Inflammatory macrophage treated with lipopolysaccharide for 1 hour (primary cell): ENCODE measurements at places on chromosomes 16 and 17.

- DNase-seq = no peak
Measured at GRCh38 chr16:73065632-73066330, 17.9 kb upstream of the ZFHX3 start.

GRCh38 chr17:29584452-29585079 is 4.9 kb downstream of the GIT1 start:
- DNase-seq = no peak

DNA sequence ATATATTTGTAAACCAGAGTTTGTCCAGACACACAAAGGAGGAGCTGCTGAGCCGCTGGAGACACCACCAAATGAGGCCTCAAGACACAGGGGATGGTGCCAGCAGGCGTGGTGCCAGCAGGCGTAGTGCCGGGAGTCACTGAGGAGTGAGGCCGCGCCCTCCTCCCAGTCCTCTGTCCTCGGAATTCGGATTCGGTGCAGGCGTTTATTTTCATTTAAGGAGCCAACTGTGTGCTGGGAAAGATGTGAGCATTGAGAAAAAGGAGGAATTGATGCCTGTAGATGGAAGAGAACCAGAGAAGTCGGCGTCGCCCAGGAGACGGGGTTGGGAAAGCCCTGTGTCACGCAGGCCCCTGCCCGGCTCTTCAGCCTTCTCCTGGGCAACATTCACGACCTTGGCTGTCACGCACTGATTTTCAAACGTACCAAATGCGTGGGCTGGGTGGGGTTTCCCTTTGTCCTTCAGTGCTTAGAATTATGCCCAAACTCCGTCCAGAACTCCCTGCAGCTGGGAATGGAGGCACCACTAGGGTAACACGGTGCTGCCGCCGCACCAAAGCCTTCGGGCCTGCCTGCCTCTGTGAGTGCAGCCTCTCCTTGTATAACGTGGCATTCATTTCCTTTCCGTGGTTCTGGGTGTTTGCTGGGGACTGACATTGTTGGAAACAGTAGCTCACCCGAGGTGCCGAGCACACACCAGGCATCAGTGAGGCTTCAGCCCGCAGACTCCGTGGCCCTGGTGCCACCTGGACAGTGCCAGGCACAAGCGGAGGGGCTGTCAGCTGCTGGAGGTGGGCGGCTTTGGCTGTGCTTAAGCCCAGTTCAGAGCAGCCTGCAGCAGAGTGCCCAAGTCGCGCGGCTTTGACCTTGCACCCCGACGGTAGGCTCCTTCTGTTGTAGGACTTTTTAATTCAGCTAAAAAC is 49.0 kb upstream of the CHMP6 start:
- no peak for DNase-seq

GRCh38 chr16:85126705-85127378 is 14.6 kb upstream of the CIBAR2 start:
- DNase-seq = peak; percentile 43

DNA sequence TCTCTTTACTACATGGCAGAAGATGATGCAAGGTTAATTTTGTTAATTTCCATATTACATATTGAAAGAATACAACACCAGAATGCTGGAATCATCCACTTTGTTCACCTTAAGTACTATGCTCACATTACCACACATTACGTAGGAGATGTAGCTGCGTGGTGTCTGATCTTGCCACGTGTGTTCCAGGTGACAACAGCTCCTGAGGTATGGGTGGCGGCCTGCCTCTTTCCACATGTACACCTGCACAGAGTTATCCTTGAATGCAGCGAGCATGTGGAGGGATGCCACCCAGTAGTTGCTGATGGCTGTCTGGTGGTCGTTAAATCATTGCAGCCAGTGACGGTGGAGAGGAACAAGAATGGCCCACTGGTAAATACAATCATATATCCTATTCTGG is 740.5 kb upstream of the EEF2KMT start:
- DNase-seq = no peak
